Fibroblast of skin of scalp (primary cell): ENCODE measurements at places on chromosomes 7 and 10.

DNA sequence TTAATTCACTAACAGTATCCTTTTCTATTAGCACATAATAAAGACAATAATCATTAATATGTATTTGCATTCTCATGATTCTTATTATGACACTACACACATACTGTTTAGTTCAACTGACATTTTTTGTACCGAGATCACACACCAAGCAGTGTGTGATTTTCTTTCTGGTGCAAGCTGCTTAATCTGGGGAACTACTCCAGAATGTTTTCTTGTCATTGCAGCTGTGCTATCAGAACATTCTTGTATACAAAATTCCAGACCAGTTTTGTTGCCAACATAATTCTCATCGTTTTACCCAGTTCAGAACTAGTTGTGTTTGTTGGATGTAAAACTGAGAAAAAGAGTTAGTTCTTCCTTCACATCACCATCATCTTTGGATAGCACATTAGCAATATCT, 37.4 kb downstream of the VKORC1L1 start:
- no peak for DNase-seq

GRCh38 chr10:34116220-34116641, 698.9 kb downstream of the PARD3 start:
- no peak for DNase-seq

GRCh38 chr10:65123120-65123519, 1601.9 kb downstream of the REEP3 start:
- no peak for DNase-seq

- DNase-seq = no peak
These were observed 22.7 kb downstream of the JAZF1 start for GRCh38 chr7:28157831-28158416.

DNA sequence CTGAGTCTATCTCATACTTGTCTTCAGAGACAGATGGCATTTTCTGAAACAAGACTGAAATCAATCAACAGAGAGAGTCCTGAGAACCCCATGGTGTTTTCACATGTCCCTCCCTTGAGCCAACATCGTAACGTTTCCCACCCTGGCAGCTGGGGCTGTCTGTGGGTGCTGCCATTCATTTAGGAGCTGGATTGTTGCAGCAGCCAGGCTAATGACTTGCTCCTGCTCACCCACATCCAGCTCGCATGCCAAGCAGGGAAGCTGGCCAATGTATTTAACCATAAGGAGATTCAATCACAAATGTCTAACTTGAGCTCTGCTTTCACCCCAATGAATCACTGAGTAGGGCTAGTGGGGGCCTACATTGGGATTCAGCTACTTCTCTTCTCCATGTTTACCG, 146.1 kb downstream of the ADRA2A start:
- no peak for DNase-seq

GRCh38 chr7:114426824-114427223, 12.2 kb downstream of the FOXP2 start:
- peak; percentile 29 for DNase-seq

- DNase-seq = no peak
These were observed 14.3 kb downstream of the GHRHR start for GRCh38 chr7:30977896-30978564.

DNA sequence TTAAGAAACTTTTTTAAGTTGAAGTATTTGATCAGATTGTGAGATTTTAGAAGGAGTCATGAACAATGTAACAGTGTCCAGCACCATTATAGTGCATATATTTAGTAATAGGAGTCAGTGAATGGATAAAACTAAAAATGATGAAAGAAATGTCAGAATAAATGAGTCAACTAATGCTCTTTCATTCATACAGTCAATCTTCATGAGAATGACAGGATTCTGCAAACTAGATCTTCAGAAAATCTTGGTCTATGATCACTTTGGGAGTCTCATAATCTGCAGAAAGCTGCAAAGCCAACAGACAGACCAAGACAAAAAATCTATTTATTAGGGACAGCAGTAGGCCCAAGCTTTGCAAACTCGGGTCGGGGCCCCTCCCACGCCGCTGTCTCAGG, 710 bp downstream of the RNLS start:
- no peak for DNase-seq

- DNase-seq = no peak
These were observed 55.7 kb downstream of the CCDC3 start for GRCh38 chr10:12945690-12946359.

- no peak for DNase-seq
These were observed 18.5 kb upstream of the ACBD5 start for GRCh38 chr10:27258838-27259812.

- DNase-seq = no peak
These were observed 35.0 kb downstream of the ARMH3 start for GRCh38 chr10:102020938-102021337.

- no peak for DNase-seq
These were observed 42.9 kb upstream of the LRRC18 start for GRCh38 chr10:48982584-48982983.

GRCh38 chr7:125074141-125074540, 144.5 kb upstream of the POT1 start:
- no peak for DNase-seq

DNA sequence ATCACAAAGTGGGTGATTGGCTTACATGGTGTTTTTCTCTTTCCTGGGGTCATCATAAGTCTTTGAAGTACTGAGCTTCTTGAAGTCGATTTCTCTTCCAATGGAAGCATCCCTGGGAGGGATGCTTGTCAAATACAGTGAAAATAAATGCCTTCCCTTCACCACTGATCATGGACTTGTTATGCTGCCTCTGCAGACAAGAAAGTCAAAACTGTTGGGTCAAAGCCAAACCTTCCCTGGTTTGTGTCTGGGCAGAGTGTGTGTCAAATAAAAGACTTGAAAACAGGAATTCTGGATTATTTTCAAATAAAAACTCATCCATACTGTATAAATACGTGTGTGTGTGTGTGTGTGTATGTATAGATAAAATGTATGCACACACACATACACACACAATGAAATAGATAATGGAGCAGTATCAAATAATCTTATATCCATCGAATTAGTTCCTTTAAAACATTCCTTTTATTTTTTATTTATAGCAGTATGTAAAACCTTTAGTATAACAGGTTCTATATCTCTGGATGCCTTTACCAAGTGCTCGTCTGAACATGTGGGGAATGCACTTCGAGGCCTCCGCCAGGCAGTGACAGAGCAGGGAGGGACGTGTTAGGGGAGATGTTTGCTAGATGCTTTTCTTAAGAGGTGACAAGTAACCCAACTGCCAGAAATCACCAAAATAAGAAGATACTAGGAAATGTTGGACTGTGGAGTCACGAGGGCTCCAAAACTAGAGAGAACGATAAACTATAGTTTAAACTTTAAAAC, 27.2 kb upstream of the WNT16 start:
- peak; percentile 65 for DNase-seq

- DNase-seq = no peak
These were observed 19.6 kb upstream of the ADAM12 start for GRCh38 chr10:126407831-126408230.

DNA sequence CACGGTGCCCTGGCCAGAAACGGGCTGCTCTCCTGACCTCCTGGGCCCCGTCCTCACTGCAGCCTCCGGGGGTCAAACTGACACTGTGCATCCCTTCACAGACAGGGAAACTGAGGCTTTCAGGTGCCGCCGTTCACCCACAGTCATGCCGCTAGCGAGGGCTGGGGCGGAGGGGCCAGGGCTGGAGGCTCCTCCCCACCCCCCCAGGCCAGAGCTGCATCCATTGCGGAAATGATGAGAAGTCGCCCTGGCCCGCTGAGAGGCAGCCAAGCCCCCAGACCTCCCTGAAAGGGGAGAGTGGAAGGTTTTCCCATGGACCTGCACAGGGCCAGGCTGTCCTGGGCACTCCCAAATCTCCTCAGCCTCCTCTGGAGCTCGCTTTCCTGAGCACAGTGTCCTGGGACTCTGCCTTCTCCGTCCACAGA, 16.5 kb upstream of the INPP5A start:
- no peak for DNase-seq

DNA sequence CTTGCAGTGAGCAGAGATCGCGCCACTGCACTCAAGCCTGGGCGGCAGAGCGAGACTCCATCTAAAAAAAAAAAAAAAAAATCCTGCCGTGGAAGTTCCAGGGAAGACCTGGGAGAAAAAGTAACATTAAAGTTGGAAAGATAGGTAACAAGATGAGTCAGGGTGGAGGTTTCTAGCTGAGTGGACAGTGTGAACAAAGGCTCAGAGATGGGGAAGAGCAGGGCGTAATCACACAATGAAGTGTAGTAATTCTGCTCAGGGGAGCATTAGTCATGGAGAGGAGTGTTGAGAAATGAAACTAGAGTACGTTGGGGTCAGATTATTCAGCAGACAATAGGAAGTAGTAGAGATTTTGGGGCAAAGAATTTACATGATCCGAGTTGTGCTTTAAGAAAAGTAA, 21.6 kb upstream of the WASL start:
- DNase-seq = no peak

DNA sequence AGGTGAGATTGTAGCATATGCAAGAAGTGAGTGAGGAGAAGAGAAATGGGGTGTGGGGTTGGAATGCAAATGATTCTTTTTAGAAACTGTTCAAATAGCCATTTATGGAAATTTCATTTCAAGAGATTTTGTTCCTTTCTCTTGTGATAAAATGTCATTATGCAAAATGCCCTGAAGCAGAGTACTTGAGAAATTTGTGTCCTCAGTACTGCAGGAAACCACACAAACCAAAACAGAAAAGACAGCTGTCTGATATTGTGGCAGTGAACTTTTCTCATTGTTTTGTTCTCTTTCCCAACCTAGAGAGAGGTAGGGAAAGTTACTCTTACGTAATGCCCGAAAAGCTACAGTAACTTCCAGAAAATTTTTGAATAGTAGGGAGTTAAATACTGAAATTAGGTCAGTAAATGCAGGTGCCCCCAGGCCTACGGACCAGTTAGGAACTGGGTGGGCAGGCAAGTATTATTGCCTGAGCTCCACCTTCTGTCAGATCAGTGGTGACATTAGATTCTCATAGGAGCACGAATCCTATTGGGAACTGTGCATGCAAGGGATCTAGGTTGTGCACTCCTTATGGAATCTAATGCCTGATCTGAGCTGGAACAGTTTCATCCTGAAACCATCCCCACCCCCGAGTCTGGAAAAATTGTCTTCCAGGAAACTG, 34.0 kb downstream of the DLD start:
- no peak for DNase-seq

- DNase-seq = no peak
These were observed 29.1 kb downstream of the GPRIN2 start for GRCh38 chr10:46527241-46527811.

DNA sequence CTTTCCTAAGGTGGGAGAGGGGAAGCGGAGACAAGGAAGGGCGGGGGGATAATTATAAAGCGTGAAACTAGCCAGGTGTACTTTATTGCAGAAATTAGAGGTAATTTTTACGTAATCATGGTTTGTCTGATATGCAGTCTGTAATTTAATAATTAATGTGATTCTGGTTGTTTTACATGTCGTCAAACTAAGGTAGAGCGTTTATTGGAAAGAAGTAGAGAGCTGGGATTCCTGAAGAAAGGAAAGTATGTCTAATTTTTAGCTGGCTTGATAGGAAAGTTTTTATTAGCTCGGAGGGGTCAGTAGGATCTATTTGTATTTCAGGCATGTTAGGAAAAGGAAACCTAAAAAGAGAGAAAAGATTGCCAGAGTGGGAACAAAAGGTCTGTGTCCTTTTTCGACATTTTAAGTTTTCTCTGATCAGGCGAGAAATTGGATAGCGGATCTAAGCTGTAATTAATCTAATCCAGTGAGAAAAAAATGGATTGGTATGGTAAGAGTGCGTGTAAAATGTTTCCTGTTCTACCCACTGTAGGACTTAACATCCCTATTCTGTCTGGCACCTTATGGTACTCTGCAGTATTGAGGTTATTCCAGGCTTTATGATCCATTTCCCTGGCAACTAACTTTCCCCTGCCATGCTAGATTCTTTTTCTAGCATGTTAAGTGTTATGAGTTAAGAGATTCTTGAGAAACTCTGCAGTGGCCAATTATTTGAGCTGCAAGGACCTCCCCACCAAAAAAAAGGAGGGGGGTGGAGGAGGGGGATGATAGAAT, 1.4 kb downstream of the CELF2 start:
- DNase-seq = no peak

GRCh38 chr10:102009801-102010425, 46.1 kb downstream of the ARMH3 start:
- DNase-seq = peak; percentile 91

GRCh38 chr10:111356571-111356970, 279.7 kb downstream of the ADRA2A start:
- no peak for DNase-seq

DNA sequence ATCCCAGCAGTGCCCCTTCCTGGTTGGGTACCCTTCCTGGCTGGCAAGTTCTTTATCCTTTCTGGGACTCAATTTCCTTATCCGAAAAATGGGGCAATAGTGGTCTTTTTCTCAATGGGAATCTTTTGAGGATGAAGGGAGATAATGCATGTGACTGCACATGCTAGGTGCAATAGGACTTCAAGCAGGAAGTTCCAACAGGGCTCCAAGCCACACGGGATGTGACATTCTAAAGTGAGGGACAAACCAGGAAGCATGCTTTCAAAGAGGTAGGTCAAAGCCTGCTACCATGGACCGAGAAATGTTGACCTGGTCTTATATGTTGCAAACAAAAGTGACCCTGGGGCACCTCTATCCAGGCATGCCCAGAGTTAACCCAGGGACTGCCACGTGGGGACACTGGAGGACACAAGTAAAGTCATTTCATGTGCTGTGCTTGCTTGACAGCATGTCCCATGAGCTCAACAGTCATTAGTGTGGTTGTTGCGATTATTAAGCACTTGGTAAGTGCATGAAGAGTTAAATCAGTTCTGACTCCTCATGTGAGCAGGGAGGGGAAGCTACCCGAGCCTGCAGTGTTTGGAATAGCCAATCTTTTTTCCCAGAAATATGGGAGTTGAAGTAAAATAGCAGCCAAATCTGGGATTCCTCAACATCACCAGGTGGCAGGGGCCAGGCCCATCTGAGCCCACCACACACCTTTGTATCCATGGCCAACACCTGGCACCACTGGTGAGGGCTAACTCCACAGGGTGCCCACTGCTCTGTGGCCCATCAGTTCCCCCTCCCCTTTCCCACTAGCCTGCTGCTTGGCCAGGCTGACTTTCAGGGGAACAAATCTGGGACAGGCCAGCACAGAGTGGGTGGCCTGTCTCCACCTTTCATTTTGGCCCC, 5.7 kb downstream of the ARHGAP22 start:
- DNase-seq = no peak

DNA sequence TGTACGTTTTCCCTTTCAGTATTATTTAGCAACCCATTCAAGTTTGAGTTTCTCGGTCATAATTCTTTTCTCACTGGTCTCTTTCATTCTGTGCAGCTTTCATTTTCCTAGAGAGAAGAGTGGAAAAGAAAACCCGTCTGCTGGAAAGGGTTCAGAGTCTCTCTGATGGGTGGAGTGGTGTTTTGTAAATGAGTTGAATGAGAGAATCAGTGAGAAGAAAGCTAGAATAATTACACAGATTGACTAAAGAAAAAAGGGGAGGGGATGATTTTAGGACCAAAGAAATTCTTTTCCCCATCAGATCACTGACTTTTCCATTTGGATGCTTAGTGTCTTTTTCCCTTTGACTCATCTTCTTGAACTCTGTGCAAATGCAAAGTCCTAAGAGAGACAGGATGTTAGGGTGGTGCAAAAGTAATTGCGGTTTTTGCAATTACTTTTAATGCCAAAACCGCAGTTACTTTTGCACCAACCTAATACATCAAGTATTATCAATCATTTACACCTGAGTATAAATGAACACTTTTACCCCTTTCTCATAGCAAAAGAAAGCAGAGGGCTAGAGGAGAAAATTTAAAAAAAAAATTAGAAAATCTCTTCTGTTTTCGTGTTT, 242.1 kb upstream of the SP4 start:
- DNase-seq = no peak

- DNase-seq = no peak
These were observed 545 bp downstream of the GIGYF1 start for GRCh38 chr7:100693312-100694097.
